ENCODE measurements at places on chromosomes 11 and 22.

- DNase-seq, result no peak
These were observed 2.0 kb upstream of the C11orf42 start for GRCh38 chr11:6203327-6203726.

- DNase-seq, result no peak
These were observed 43.3 kb downstream of the BDNF start for GRCh38 chr11:27656806-27657483.

- DNase-seq, result no peak
These were observed 281.8 kb upstream of the PLET1 start for GRCh38 chr11:112542479-112542878.

DNA sequence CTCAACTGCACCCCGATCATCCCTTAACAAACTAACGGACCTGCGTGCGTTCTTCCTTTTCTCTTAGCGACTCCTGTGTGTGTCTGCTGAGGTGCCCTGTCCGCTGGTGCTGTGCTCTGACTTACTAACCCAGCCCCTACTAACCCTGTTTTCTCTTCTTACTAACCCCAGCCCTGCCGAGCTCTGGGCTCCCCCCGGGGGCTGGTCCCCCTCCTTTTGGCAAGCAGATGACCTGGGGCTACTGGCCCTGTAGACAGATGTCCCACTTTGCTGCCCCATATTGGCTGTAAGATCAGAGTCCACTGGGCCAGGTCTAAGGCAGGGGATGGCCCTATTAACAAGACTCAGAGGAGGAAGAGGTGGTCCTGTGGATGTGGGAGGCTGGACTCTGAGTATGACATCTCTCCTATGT is 14.7 kb downstream of the MIAT start:
- no peak for DNase-seq

DNA sequence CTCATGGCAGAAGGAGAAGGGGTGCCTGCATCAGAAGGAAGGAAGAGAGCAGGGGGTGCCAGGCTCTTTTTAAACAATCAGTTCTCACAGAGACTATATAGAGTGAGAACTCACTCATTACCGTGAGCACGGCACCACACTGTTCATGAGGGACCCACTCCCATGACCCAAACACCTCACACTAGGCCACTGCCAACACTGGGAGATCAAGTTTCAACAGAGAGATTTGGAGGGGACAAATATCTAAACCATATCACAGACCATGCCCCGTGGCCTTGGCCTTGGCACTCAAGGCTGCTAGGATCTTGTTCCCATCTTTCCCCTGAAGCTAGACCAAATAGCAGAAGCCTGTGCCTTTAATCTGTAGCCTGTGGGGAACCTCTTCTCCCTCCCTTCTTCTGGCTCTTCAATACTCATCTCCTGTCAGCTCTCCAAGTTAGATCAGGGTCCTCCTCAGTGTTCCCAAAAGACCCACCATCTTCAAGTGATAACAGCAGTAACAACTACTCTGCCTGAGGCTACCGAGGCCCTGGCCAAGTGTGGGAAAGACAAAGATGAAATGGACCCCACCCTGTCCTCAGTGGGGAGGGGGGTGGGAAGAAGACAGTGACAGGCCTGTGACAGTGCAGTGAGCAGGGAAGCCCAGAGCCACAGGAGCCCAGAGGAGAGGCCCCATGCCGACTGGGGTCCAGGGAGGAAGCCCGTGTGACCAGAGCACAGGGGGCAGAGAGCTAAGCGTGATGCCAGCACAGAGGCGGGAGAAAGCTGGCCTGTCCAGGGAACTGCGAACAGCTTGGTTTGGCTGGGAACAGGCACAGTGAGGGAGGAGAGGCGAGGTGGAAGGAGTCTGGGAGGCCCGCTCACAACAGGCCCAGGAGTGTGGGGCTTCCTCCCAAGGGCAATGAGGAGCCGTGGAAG is 72.6 kb downstream of the MYO7A start:
- DNase-seq, result no peak

Measured in CMK (cell line).